ENCODE measurements at places on chromosomes 11 and 22.

- DNase-seq: no peak
These were observed 15.6 kb downstream of the TMEM123 start for GRCh38 chr11:102436976-102437375.

DNA sequence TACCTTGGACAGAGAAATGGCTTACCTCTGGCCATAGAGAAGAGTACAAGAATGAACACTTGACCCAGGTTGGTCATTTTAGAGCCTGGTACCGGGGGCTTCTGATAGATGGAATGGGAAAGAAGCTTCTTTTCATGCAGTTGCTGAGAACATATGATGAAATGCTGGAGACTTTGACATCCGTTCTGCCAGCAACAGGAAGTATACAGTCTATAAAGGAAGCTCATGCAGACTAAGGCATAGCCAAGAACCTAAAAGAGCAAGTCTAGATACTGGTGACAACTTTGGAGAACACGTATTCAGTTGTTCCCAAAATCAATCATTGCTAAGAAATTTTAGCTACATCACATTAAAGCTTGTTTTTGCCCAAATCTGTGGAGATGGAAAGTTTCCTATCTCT is 894.6 kb downstream of the METTL15 start:
- no peak for DNase-seq

GRCh38 chr22:30753701-30754100 is 59.0 kb downstream of the OSBP2 start:
- DNase-seq: no peak

GRCh38 chr11:74702383-74703007 is 28.7 kb downstream of the CHRDL2 start:
- DNase-seq: peak; percentile 67

DNA sequence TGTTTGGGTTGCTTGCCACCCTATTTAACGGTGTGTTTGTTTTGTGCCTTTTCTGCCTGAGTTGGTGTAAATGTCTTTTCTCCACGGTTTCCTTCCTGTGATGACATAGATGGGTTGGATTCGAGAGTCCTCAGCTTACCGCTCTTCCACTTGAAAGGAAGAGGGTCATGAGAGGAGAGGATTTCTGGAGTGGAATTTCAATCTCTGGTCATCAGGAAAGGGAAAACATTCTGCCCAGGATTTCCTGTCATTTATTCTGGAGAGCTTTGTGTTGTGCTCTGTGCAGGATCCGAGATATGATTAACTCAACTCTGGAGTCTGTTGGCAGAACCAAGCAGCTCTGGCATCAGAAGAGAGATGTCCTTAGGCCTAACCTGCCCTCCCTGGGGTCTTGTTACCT is 605.2 kb downstream of the NTM start:
- no peak for DNase-seq

- peak; percentile 78 for DNase-seq
These were observed 50.4 kb upstream of the SEPTIN5 start for GRCh38 chr22:19663821-19664355.

DNA sequence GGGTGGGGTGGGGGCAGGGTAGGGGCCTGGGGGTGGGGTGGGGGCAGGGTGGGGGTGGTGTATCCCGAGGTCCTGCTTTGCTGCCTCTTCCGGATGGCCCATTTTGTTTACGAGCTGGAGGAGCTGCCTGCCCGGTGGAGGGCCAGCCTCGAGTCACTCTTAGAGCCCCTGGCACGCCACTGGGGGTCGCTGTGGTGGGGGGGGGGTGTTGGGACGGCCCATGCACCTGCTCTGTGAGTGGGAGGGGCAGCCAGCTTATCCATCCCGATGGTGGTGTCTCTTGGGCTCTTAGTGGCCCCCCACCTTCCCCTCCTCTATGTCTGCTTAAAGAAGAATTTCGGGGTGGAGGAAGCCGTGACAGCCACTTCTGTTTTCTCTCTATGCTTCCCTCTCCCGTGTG is 24.6 kb downstream of the MRGPRD start:
- DNase-seq: no peak

DNA sequence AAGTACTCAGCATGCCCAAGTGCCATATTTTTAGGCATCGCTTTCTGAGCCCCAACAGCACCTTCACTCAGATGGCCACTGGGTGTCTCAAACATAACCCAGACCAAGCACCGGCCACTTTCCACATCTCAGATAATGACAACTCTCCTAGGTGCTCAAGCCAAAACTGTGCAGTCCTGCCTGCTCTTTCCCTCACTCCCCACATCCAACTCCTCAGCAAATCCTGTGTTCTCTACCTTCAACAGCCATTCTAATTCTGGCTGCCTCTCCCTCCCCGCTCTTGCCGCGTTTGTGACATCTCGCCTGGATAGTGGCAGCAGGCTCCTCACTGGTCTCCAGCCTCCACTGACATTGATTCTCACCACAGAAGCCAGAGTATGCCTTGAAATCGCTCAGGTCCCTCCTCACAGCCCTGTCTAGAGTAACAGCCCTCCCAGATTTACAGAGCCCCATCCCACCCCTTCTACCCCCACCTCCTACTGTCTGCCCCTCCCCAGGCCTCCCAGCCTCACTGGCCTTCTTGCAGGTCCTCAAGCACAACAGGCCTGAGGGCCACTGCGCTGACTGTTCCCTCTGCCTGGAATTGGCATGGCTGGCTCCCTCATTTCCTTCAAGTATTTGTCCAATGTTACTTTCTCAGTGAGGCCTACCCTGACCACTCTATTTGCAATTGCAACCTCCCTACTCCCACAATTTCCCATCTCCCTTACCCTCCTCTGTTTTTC is 1.3 kb upstream of the PHETA2 start:
- no peak for DNase-seq

DNA sequence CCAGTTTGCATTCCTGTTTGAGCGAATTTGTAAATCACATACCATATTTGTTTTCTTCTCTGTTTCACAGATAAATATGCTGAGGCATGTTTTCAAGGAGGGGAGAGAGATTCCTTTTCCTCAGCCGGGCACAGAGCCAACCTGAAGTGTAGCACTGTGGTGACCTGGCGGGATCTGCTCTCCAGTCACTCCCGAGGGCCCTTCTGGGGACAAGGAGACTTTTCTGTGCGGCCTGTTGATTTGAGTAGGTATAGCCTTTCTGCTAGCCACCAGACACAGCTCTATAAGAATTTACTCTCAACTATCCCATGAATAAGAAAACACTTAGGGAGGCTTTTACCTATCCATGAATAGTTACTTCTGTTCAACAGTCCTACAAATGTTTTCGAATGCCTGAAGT is 63.5 kb upstream of the FDX1 start:
- peak; percentile 55 for DNase-seq

DNA sequence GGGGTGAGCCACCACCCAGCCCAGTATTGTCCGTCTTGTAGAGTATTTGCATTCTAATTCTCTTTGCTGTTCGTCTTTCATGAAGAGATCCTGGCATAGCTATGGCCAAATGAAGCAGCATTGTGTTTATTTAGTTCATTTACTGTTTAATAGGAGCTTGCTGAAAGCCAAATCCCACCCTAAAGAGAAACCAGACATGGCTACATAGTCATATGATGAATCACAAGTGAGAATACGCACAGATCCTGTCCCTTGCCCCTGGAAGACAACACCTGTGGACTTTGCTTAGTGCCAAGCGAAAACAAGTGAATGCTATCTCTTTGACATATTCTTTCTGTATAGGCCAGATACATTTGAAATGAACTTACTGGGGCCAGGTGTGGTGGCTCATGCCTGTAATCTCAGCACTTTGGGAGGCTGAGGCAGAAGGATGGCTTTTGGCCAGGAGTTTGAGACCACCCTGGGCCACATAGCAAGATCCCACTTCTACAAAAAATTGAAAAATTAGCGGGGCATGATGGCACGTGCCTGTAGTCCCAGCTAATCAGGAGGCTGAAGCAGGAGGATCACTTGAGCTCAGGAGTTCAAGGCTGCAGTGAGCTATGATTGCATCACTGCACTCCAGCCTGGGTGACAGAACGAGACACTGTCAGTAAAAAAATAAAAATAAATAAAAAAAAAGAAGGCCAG is 5.1 kb upstream of the ARFGAP3 start:
- no peak for DNase-seq

- DNase-seq: no peak
These were observed 3.0 kb downstream of the RHOD start for GRCh38 chr11:67059671-67060070.

GRCh38 chr11:77854838-77855237 is 33.9 kb downstream of the AAMDC start:
- DNase-seq: no peak

GRCh38 chr11:120467627-120468026 is 43.9 kb upstream of the GRIK4 start:
- DNase-seq: no peak

DNA sequence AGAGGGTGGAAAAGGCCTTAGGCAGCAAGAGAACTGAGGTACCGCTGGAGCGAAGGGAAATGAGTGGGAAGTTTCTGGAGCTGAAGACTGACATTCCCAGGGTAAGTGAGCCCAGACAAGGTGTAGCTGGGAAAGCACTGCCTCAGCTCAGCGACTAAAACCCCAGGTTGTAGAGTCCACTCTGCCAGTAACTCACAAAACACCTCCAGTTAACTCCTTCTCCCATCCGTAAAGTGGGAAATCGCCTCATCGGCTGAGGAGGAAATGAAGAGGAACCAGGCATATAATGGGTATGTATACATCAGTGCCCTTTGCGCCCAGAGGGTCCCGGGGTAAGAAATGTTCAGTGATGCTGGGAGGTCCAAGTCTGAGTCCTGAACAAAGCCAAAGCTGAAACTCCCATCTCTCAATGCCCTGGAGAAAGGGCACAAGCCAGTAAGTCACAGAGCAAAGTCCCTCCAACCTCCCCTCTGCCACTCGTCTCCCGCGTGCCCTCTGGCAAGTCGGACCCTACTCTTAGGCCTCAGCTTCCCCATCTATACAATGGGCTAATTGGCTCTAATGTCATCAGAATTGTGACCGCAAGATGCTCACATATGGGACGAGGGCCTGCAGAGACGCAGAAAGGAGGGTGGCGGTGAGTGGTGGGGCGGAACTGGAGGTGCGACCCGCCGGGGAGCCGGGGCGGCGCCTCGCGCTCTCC is 588 bp downstream of the VPS37C start:
- no peak for DNase-seq

- no peak for DNase-seq
These were observed 710.9 kb upstream of the FAT3 start for GRCh38 chr11:91513734-91514133.

DNA sequence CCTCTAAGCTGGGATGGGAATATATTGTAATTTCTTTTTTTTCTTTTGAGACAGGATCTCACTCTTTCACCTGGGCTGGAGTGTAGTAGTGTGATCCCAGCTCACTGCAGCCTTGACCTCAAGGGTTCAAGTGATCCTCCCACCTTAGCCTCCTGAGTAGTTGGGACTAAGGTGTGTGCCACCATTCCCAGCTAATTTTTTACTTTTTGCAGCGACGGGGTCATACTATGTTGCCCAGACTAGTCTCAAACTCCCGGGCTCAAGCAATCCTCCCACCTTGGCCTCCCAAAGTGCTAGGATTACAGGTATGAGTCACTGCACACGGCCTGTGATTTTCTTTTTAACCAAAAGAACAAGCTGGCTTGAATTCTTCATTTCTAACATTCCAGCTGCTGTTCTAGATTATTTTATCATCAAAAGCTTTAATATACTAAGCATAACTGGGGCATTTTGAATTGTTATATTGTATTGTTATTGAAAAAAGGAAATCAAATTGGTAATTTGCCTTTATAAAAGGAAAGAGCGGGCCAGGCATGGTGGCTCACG is 26.8 kb upstream of the PPP2R1B start:
- DNase-seq: no peak

DNA sequence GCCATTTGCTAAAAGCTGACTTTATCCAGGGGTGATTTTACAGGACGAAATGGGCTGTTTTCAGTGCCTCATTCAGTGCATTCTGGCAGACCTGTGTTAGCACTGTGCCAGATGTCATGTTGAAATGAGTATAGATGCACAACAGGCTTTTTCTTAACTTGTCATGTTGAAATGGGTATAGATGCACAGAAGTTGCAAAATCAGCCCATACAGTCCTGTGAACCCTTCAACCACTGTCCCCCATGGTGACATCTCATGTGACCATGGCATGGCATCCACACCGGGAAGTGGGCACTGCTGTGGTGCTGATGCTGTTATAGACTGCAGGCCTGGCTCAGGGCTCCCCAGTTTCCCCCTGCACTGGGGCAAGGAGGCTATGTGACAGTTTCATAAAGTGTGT is 2.5 kb downstream of the TALDO1 start:
- DNase-seq: no peak

DNA sequence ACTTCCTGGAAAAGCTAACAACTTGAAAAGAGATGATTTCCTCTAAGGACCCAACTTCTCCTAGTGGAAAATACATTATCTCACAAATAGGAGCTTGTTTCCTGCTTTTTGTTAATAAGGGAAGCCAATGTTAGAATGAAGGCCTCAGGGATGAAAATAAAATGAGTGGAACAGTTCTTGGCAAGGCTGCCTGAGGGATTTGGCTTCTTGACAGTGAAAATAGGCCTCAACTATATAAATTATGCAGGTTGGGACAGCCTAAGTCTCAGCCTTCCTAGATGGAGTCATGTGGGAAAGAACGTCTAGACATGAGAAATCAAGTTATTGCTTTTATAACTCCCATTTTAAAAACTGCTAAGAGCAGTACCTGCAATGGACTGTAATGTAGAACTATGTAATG is 92.8 kb upstream of the FIBIN start:
- peak; percentile 71 for DNase-seq

DNA sequence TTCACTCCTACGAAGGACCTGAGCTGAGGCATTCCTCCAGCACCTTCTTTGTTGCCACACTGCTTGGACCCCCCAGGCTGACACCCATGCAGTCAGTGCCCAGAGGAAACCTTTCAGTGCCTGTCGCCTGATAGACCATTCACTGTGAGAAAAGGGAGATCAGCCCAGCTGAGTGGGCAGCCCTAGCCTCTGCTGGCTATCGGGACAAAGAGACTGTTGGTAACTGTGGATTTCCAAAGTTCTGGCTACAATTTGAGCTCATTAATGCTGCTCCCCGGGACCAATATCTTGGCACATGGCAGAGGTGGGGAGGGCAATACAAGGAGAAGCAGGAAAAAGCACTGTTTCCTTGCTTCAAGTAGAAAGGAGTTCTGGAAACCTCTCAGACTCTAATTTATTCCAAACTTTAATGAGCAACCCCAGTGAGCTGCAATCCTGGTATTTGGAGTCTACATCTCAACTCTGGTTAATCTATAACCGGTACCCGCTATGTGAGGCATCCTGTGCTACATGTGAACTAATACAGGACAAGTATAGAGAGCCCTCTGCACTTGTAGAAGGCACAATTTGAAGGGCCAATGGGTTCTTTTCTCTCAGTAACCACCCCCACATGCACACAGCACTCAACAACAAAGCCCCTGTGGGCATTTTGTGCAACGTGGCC is 200.7 kb upstream of the NCAM1 start:
- DNase-seq: no peak

- peak; percentile 75 for DNase-seq
These were observed 76.5 kb upstream of the ARFGAP3 start for GRCh38 chr22:42933485-42934091.

DNA sequence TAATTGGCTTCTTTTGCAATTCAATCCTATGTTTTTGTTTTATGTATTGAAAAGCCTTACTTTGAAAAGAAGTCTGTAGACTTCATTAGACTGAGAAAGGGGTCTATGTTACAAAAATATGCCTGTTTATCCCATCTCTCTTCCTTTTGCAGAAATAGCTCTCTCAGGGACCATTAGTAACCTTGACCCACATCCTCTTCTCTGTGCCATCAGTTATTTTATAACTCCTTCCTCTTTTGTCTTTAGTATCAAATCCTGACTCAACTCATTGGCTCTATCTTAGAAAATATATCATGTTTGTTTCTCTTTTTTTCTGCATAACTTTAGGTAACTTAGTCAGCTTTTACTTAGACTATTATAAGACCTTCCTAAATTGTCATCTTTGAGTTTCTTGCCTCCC is 20.3 kb downstream of the ZC3H12C start:
- no peak for DNase-seq
